ENCODE measurements at places on chromosomes 16 and 17. TPM values are rescaled to one million over a fixed set of nuclear protein-coding genes. Genes with fewer than 3 reads are reported as not detected.

Gene TRPV3
- total RNA-seq: 5.6 TPM

Gene ZNHIT3
- total RNA-seq: 27.1 TPM

Gene COG8
- total RNA-seq: 34.6 TPM

Gene CLDN6
- not detected for total RNA-seq

Gene TNRC6A
- 68.5 TPM for total RNA-seq

Gene SAMD14
- 1.1 TPM for total RNA-seq

Gene MLX
- 58.2 TPM for total RNA-seq

Gene FOXO3B
- 3.6 TPM for total RNA-seq

Gene C16orf90
- not detected for total RNA-seq

Gene SULT1A3
- total RNA-seq: 27.1 TPM

Gene PRAC2
- total RNA-seq: not detected

Gene GRAPL
- 2.4 TPM for total RNA-seq

Gene QPRT
- total RNA-seq: 2.5 TPM

Gene CCL3
- total RNA-seq: 450 TPM

Gene CES5A
- not detected for total RNA-seq

Gene CLEC10A
- 2.2 TPM for total RNA-seq

Gene PITPNM3
- 0.50 TPM for total RNA-seq

Gene LRRC37B
- total RNA-seq: 57.1 TPM
